ENCODE measurements at places on chromosomes 4 and X. TPM values are rescaled to one million over a fixed set of nuclear protein-coding genes. Genes with fewer than 3 reads are reported as not detected.

DNA sequence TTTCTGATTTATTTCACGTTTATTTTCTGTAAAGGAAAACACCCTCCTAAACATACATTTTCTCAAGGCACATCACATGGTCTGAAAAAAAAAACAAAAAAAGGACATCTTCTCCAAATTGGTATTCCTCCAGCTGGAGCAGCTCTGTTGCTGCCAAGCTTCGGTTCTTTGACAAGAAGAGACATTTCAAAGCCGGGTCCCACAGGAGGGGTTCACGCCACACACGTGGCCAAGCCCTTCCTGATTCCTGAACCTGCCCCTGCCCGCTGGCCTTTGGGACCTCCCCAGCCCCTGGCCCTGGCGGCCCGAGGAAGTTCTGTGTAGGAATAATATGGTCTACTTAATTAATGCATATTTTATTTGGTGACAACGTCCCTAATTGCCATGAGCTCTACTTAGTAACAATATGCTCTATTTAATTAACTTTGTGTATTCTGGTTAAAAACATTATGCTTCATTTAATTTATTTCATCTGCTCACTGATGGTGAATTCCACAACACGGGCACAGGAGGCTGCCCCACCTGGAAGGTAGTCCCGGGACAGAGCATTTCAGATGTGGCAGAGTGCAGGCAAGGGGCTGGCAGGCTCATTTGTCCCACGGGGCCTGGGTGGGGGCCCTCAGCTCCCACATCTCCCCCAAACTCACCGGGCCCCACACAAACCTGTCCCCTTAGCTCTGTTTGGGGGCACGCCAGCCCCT lies 5.4 kb upstream of the RGS12 start:
- no peak for DNase-seq

The L1CAM gene
- 3.0 TPM for total RNA-seq

The MAGEA11 gene
- not detected for total RNA-seq

The IGFBP7 gene
- total RNA-seq, result 116 TPM

DNA sequence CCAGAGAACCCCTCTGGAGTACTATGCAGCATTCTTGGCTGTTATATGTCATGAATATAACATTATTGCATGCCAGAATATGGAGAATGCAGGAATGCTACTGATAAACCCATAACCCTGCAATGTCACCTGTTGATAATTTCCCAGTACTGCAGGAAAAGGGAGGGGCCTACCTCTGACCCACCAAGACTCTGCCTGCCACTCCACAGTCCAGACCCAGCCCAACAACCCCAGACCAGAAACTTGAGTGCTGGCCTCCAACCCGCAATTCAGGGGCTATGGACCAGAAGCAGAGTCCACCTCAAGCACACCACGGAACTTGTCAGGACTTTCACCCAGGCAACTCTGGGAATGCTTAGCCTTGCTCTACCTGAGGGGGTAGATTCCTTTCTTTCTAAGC lies 92.9 kb upstream of the WDR44 start:
- no peak for DNase-seq

- DNase-seq, result no peak
These were observed 33.5 kb downstream of the HTRA3 start for GRCh38 chr4:8303081-8303480.

- DNase-seq, result no peak
These were observed 910.4 kb downstream of the RAB28 start for GRCh38 chr4:12573716-12574115.

Data from mucosa of descending colon (tissue), 3 donors.